ENCODE measurements at places on chromosomes 1 and 21.

- peaks cover 3% of the 10 kb centered on the region for H3K4me1 ChIP-seq
- DNase-seq, result no peak
- H3K27me3 ChIP-seq, result no peaks in the 10 kb centered on the region
- H3K4me3 ChIP-seq, result no peak overlapping the region
- peak overlapping the region; percentile 7 for H3K27ac ChIP-seq
Observed at GRCh38 chr1:88060112-88060673, 623.9 kb upstream of the PKN2 start.

DNA sequence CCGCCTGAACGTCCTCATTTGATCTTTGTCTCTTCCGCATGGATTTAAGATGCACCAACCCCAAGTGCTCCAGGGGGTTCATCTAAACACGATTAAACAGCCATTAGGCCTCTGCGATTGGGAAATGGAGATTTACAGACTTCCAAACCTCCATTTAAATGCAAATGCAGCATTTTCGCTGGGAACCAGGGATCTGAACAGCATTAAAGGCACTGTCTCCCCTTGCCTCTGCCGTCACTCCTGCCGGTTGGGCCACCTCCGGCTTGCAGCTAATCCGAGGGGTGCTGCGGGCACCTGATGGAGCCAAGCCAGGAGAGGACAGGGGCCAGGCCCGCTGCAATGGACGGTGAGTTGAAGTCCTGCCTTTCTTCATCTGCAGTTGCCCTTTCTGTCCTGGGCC lies 70.3 kb upstream of the KLHDC7A start:
- H3K27me3 ChIP-seq, result no peaks in the 10 kb centered on the region
- H3K27ac ChIP-seq, result no peak overlapping the region
- H3K36me3 ChIP-seq, result no peaks in the 10 kb centered on the region
- no peak for DNase-seq
- H3K4me3 ChIP-seq, result no peak overlapping the region

DNA sequence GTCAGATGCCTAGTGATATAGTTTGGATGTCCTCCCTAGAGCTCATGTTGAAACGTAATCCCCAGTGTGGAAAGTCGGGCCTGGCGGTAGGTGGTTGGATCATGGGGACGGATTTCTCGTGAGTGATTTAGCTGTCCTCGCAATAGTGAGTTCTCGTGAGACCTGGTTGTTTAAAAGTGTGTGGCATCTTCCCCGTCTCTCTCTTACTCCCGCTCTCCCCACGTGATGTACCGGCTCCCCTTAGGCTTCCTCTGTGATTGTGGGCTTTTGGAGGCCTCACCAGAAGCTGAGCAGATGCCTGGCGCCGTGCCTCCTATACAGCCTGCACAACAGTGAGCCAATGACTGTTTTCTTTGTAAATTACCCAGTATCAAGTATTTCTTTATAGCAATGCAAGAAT lies 264.5 kb downstream of the TTLL7 start:
- no peak for DNase-seq
- H3K4me3 ChIP-seq, result no peak overlapping the region
- no peaks in the 10 kb centered on the region for H3K36me3 ChIP-seq
- no peaks in the 10 kb centered on the region for H3K4me1 ChIP-seq
- H3K27ac ChIP-seq, result no peak overlapping the region

GRCh38 chr21:20572582-20572981 lies 425.6 kb upstream of the NCAM2 start:
- no peaks in the 10 kb centered on the region for H3K36me3 ChIP-seq
- no peak overlapping the region for H3K27ac ChIP-seq
- no peaks in the 10 kb centered on the region for H3K4me1 ChIP-seq
- no peak overlapping the region for H3K4me3 ChIP-seq

DNA sequence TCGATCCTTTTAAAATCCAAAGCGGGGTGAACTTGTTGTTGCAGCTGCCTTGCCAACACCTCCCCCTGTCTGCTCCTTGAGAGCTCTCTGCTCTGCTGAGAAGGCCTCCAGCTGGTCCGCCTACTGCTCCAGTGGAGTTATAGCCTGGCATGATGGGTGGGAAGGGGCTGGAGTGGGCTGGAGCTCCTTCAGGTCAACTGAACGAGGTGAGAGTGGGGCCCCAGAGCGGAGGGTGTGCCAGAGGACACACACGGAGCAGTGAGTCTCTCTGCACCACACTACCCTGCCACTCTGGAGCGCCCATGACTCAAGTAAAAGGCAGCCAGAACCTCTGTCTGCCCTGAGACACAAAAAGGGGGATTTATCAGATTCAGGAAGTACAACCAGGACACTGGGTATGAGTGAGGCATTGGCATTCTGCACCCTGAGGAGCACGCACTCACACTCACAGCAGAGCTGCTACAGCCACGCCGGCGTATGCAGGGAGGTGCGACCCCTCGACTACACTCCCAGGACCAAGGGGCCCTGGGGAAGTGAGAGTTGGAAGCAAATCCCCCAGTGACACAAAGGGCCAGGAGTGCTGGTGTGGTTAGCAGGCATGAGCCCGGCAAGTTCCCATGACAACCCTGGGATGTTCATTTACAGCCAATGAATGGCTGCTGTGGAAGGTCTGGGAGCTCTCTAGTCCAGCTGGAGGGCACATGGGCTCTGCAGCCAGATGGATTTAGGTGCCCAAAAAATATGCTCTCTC lies 28.0 kb upstream of the EVA1B start:
- H3K27me3 ChIP-seq, result no peaks in the 10 kb centered on the region
- no peak overlapping the region for H3K4me3 ChIP-seq
- H3K36me3 ChIP-seq, result peaks cover 33% of the 10 kb centered on the region
- H3K27ac ChIP-seq, result peak overlapping the region; percentile 87

- no peaks in the 10 kb centered on the region for H3K27me3 ChIP-seq
- H3K36me3 ChIP-seq, result no peaks in the 10 kb centered on the region
- DNase-seq, result no peak
- no peaks in the 10 kb centered on the region for H3K4me1 ChIP-seq
- no peak overlapping the region for H3K27ac ChIP-seq
Observed at GRCh38 chr1:87106867-87107266, 192.4 kb downstream of the HS2ST1 start.

- DNase-seq, result no peak
- H3K27me3 ChIP-seq, result no peaks in the 10 kb centered on the region
- H3K27ac ChIP-seq, result no peak overlapping the region
- peak overlapping the region; percentile 31 for H3K4me3 ChIP-seq
Observed at GRCh38 chr1:244231572-244232315, 180.7 kb downstream of the ZBTB18 start.

DNA sequence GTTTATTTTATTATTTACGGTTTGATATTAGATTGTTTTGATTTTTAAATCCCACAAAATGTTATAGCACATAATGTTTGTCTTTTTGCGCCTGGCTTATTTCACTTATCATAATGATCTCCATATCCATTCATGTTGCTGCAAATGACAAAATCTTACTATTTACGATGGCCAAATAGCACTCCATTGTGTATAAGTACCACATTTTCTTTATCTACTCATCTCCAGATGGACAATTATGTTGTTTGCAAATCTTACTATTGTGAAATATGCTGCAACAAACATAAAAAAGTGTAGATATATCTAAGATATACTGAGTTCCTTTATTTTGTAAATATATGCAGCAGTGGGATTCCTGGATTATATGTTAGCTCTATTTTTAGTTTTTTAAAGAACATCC lies 1568.3 kb downstream of the AMY1C start:
- no peaks in the 10 kb centered on the region for H3K4me1 ChIP-seq
- no peak overlapping the region for H3K27ac ChIP-seq
- H3K27me3 ChIP-seq, result no peaks in the 10 kb centered on the region
- no peaks in the 10 kb centered on the region for H3K36me3 ChIP-seq
- no peak overlapping the region for H3K4me3 ChIP-seq
- no peak for DNase-seq

DNA sequence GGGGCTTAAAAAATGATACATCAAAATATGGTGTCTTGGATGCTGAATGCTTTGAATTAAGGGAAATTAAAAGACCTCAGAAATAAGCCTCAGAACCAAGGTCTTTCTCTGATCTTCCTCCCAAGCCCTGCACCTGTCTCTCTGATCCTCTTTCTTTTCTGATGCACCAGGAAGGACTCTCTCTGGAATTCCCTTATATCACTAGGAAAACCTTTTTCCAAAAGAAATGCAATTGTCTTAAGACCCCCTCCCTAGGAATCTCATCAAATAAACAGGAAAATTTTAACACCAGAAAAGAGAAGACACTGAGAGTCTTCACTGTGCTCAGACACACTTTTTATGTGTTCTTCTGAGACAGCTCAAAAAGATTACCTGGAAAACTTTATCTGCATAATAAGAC lies 159.5 kb upstream of the PTBP2 start:
- no peak for DNase-seq
- no peaks in the 10 kb centered on the region for H3K36me3 ChIP-seq
- H3K4me1 ChIP-seq, result no peaks in the 10 kb centered on the region
- H3K4me3 ChIP-seq, result no peak overlapping the region

- H3K27ac ChIP-seq, result no peak overlapping the region
- no peaks in the 10 kb centered on the region for H3K36me3 ChIP-seq
- H3K27me3 ChIP-seq, result no peaks in the 10 kb centered on the region
- H3K4me1 ChIP-seq, result no peaks in the 10 kb centered on the region
- no peak overlapping the region for H3K4me3 ChIP-seq
- DNase-seq, result no peak
Observed at GRCh38 chr1:41542196-41542930, 57.9 kb upstream of the EDN2 start.

DNA sequence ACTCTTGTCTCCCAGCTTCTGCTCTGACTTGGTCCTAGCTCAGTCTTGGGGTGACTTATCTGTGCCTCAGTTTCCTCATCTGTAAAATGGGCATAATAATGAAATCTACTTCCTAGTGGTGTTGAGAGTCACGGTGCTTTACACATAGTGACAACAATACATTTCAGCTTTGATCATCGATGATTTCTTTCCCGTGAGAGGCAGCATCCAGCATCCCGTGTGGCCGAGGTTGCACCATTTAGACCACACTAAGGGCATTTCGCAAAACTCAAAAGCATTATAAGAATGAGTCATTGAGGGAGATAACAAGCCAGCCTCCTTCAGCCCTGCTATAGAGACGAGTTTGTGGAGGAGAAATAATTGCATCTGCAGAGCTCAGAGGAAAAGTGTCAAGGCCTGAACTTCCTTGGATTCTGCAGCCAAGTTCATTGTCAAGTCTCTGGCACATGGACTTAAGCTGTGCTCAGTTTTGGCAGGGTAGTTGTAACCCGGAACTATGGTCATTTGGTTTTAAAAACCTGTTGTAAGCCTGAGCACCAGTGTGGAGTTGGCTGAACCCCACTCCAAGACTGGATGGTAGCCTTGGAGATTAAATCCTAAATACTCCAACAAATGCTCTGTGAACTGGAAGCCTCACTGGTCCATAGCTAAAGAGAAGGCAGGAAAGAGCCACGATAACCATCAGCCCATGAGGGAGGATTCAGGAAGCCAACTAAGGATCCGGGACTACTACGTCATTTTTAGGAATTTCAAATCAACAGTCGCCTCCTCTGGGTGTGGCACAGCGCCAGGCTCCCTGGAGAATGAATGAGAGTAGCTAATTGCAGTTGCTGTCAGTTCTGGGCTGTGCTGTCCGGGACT lies 64.2 kb downstream of the TCP10L start:
- no peaks in the 10 kb centered on the region for H3K36me3 ChIP-seq
- H3K27ac ChIP-seq, result no peak overlapping the region
- no peak for DNase-seq
- peaks cover 42% of the 10 kb centered on the region for H3K4me1 ChIP-seq
- no peak overlapping the region for H3K4me3 ChIP-seq

DNA sequence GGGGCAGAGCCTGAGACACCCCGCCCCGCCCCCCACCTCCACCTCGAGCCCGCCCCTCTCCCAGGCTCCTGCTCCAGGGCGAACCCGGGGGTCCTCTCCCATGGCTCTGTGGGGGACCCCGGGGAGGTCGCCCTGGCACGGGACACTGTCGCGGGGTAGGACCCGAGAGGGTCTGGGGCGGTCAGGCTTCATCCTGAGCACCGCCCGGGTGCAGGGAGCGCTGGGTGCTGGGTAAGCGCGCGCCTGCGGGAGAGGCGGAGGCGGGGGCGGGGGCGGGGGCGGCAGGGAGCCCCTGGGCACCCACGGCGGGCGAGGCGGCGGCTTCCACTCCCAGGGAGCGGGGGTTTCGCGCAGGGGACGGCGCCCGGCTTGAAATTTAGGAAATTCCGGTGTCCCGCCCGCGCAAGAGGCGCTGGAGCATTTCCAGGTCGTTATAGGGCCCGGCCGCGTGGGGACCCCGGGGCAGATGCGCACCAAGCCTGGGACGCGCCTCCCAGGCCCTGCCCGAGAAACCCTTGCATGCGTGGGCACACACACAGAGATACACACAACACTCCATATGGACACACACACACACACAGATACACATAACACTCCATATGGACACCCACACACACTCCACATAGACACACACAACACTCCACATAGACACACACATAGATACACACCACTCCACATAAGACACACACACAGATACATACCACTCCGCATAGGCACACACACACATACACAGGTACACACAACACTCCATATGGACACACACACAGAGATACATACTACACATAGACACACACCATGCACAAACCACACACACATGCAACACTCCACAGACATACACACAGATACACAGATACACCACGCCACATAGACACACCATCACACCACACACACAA lies 48.7 kb upstream of the SLC19A1 start:
- H3K27me3 ChIP-seq, result peaks cover 14% of the 10 kb centered on the region
- DNase-seq, result no peak
- no peak overlapping the region for H3K27ac ChIP-seq
- H3K36me3 ChIP-seq, result no peaks in the 10 kb centered on the region

- peaks cover 28% of the 10 kb centered on the region for H3K27me3 ChIP-seq
- H3K4me3 ChIP-seq, result no peak overlapping the region
- H3K4me1 ChIP-seq, result peaks cover 39% of the 10 kb centered on the region
Observed at GRCh38 chr1:227796359-227796915, 19.0 kb upstream of the PRSS38 start.

- DNase-seq, result no peak
- no peak overlapping the region for H3K27ac ChIP-seq
- H3K27me3 ChIP-seq, result no peaks in the 10 kb centered on the region
- no peaks in the 10 kb centered on the region for H3K36me3 ChIP-seq
- H3K4me3 ChIP-seq, result no peak overlapping the region
Observed at GRCh38 chr1:112793631-112794565, 78.8 kb upstream of the PPM1J start.

DNA sequence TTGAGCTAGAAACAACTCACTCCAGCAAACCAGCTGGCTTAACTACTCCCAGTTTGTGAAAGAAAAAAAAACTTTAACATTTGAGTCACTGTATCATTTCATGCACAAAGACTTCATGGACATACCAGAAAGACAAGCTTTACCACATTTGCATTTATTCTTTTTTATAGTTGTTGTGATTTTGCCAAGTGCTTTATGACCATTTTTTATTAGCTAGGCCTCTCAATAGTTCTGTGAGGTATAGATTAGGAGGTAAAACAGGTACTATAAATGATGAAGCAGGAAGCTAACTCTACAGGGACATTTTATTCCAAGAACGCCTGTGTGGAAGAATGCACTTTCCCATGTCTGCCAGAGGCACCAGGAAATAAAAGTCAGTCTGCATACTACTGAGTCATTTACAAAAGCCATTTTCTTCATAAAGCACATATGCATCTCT lies 8.2 kb upstream of the DENND1B start:
- no peaks in the 10 kb centered on the region for H3K36me3 ChIP-seq
- no peaks in the 10 kb centered on the region for H3K27me3 ChIP-seq
- DNase-seq, result no peak
- peak overlapping the region; percentile 84 for H3K27ac ChIP-seq
- H3K4me3 ChIP-seq, result no peak overlapping the region
- no peaks in the 10 kb centered on the region for H3K4me1 ChIP-seq

Data from esophagus squamous epithelium (tissue), 5 donors.